Right hindlimb (tissue), 1 donor: ENCODE measurements at places on chromosomes 11 and 22.
A peak's percentile ranks its signal among the peaks of the same experiment; 100 is the strongest.

DNA sequence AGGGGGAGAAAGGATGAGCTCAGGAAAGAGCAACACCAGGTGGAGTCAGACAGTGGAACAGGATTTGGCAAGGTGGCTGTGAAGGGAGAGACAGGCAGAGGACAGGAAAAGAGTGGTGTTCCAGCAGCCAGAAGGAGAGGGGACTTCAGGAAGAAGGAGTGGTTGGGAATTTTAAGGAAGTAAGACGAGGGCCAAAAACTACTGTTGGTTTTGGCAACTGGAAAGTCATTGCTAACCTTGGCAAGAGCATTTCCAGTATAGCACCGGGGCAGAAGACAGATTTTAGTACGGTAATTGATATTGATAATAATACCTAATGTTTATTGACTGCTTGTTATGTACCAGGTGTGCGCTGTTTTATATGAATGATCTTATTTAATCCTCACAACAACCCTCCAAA is 15.4 kb upstream of the DDX6 start:
- DNase-seq, result no peak

DNA sequence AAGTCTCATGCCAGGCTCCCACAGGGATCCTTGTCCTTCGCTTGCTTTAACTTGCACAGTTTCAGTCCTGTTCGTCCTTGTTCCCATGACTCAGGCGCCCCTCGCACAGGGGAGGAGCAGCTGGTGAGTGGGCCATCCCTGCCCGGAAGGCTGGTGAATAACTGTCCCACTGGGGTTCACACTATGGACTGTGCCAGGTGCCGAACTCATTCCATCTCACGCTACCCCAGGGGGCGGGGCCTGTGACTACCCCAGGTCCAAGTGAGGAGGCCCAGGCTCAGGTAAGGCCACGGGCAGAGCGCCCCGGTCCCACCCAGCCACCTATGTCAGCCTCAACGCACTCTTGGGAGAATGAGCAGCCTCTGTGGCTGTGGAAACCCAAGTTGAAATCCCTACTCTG is 7.2 kb upstream of the CARD10 start:
- DNase-seq, result no peak

DNA sequence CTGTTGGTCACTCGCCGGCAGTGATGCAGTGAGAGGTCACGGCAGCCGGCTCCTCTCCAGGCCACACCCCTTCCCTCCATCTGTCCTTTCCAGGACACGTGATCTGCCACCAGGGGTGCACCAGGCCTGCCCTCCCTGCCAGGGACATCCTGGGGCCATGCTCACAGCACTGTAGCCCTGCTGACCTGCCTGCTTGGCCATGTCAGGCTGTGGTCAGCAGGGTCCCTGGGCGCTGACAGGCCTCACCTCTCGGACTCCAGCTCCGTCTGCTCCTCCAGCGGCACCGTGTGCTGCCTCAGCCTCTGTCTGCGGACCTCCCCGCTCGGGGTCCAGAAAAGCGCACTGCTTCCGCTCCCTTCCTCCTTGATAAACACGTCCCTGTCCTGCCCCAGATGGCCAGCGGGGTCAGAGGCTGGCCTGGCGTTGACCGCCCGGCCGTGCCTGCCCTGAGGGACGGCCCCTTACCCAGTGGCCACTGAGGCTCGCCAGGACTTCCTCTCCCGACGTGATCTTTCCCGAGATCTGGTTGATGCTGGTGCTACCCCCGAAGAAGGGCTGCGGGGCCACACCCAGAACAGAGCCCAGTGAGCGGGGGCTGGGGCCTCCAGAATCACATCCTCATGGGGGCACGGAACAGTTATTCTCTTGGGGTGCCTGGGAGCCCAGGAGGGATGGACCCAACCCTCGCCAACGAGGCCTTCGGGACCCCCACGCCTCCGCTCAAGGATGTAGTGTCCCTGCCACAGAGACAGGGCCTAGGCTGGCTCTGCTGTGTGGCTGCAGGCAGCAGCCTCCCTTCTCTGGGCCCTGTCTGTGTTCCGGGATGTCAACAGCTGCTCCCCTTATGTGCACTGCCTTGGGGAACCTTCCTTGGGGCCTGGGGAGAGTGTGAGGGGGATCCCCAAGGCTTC is 36.3 kb upstream of the CARS1 start:
- DNase-seq, result no peak

GRCh38 chr11:18704045-18704645 is 5.6 kb downstream of the TMEM86A start:
- no peak for DNase-seq

- no peak for DNase-seq
Observed at GRCh38 chr22:22245256-22245909, 797 bp downstream of the VPREB1 start.

- no peak for DNase-seq
Observed at GRCh38 chr11:114097832-114098231, 38.3 kb downstream of the ZBTB16 start.

DNA sequence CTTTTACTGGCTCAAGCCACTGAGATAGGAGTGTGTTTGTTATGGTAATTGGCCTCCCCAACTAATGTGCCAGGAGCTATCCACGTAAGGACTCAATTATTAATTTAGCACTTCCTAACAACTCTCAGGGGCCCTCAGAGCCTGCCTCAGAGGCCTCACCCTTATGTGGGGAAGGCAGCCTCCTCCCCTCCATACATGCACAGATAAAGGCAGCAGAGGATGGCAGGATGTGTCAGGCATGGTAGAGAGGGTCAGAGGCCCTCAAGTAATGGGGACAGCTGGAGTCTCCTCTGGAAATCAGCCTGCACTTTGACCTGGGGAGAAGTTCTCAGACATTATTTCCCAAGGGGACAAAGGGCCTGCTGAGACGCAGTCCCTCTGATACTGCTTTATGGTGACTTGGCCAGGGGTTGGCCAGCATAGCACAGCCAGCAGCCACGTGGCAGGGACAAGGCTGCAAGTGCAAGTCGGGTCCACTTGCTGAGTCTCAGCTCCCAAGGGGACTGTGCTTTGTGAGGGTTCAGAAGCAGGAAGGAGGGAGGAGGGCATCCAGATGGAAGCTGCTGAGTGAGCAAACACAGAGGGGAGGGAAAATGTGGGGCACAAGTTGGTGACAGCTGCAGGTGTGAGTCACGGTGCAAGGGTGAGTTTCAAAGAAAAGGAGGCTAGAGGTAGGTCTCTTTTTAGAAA is 17.0 kb downstream of the MOGAT2 start:
- DNase-seq, result no peak

GRCh38 chr11:76280151-76280881 is 74.0 kb upstream of the WNT11 start:
- DNase-seq, result no peak

- no peak for DNase-seq
Observed at GRCh38 chr22:46801826-46802607, 39.6 kb downstream of the TBC1D22A start.

- DNase-seq, result peak; percentile 93
Observed at GRCh38 chr11:64181506-64182411, 4.2 kb upstream of the STIP1 start.

- DNase-seq, result no peak
Observed at GRCh38 chr11:127470306-127470884, 469.8 kb upstream of the KIRREL3 start.

- no peak for DNase-seq
Observed at GRCh38 chr22:43170131-43170480, 16.8 kb downstream of the TTLL12 start.

GRCh38 chr22:45503816-45504372 is 1.2 kb downstream of the FBLN1 start:
- DNase-seq, result no peak

- no peak for DNase-seq
Observed at GRCh38 chr11:68411501-68411991, 49.0 kb upstream of the PPP6R3 start.

- no peak for DNase-seq
Observed at GRCh38 chr11:6505577-6506240, 8.6 kb downstream of the DNHD1 start.

- DNase-seq, result no peak
Observed at GRCh38 chr11:123885570-123885969, at the start of gene TMEM225. Gene TMEM225 (minus strand): TSS chr11:123885670. CDS start chr11:123885425, 245 bp downstream.

GRCh38 chr11:95599959-95600586 is 189.5 kb downstream of the FAM76B start:
- DNase-seq, result no peak

- no peak for DNase-seq
Observed at GRCh38 chr11:34986883-34987520, 70.6 kb downstream of the PDHX start.

DNA sequence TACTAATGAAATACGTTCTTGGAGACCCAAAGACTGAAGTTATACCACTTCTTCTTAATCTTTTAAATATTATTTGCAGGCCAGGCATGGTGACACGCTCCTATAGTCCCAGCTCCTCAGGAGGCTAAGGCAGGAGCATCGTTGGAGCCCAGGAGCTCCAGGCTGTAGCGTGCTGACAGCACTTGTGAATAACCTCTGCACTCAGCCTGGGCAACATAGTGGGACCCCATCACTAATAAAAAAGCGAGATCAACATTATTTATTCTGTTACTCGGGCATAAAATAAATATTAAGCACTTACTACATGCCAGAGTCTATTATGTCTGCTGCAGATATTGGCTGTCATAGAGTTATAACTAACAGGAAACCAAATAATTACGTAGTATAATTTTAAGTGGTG is 720 bp upstream of the MED17 start:
- DNase-seq, result no peak

DNA sequence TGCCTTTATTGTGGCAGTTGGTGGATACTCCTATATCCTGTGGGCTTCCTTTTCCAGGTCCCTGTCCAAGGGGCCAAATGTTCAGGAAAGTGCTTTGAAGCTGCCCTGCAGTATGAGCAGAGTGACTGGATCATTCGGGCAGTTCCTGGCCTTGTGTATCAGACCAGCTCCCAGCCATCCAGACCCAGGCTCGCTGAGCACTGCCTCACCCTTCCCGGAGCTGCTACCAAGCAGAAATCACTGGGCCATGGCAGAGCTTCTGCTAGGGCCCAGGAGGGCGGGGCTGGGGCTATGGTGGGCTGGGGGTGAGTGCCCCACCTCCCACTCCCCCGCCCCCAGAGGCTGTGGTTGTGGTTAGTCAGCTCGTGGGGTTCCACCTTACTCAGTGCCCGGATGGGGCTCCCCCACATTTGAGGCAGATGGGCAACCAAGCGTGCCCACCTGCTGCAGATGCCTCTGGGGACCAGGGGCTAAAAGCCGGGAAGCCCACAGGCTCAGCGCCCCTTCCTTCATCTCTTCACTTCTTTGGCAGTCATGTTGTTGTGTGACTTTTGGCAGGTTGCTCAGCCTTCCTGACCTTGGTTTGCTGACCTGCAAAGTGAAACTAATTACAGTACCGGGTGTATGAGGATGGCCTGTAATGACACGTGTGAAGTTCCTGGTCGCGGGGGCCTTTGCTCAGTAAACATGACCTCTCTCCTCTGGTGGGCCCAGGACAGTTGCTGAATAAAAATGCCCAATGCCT is 2.1 kb upstream of the LRRC32 start:
- no peak for DNase-seq

- DNase-seq, result no peak
Observed at GRCh38 chr22:26718905-26719304, 61.5 kb downstream of the MIAT start.

DNA sequence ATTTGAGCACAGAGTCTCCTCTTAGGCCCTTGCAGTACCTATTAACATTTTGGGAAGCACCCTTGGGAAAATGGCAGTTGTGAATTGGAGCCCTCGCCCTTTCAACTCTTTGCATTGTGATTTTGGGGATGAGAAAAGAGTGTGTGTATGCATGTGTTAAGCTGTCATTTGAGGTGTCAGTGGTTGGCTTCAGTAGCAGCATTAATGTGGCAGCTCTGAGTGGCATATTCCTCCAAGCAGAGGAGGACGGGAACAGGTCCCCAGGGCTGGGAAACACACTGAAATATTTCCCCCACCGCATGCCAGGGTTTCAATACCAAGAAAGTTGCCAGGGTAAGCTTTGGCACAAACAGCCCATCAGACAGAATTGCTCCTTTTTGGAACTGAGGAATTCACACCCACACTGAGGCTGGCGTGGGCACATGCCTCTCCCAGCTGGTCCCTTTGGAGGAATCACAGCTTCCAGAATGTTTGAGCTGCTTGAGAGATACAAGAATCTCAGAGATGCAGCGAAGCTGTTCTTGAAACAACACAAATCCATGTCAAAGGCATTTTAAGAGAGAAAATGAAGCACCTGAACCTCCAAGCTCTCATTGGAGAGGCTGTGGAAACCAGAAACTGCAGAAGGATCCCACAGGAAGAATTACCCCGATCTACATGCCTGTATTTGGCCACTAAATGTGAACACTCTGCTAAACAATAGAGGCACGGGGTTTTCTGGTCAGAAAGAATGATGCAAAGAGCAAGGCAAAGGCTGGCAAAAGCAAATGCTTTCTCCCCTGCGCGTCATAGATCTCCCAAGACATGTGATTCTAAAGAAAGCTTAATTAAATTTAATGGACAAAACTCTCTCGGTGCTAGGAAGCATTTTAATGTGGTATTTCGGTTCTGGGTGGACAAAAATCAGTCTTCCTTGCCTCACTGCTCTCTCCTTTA is 67.2 kb upstream of the RCN1 start:
- no peak for DNase-seq

- no peak for DNase-seq
Observed at GRCh38 chr11:75425422-75425821, 7.6 kb downstream of the KLHL35 start.

DNA sequence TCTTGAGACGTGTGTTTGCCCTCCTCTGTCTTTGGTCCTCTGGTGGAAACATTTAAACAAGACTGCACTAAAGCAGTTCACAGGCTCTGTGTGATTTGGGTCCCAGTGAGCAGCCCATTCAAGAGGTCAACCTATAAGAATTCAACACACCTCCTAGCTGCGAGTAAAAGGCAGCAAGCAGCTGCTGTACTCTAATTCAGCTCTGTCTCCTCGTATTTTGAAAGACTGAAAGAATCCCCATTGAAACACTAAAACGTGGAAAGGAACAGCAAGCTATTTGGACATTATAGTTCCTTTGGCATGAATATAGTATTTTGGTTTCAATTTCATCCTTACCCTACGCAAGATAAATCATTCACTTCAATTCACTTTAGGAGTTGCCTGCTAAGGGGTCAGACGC is 1046.7 kb downstream of the DLG2 start:
- no peak for DNase-seq

DNA sequence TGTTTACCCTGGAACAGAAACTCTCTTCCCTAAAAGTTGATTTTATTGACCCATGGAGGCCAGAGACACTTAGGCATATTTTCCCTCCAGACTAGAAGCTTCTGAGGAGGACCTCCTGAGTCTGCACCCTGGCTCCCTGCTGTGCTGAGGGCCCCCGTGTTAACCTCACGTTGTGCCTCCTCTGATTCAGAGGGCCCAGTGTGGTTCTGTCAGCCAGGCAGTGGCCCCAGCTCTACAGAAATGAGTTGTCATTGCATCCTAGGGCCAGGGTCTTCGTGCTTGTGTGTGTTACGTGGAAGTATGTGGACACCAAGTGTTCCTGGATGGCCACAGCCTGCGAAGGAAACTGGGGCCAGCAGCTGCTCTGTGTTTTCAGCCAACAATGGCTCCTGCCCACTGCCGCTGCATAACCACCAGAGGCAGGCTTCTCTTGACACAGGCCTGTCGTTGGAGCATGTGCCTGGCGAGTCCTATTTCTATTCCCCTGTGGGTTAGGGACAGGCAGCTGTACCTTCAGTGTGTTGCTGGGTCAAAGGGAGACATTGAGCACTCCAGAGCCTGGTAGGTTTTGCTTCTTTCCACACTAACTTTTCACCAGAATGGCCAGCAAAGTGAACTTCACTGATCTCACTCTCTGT is 44.5 kb downstream of the MED15 start:
- peak; percentile 81 for DNase-seq
